ENCODE measurements at places on chromosomes 16 and 17.

DNA sequence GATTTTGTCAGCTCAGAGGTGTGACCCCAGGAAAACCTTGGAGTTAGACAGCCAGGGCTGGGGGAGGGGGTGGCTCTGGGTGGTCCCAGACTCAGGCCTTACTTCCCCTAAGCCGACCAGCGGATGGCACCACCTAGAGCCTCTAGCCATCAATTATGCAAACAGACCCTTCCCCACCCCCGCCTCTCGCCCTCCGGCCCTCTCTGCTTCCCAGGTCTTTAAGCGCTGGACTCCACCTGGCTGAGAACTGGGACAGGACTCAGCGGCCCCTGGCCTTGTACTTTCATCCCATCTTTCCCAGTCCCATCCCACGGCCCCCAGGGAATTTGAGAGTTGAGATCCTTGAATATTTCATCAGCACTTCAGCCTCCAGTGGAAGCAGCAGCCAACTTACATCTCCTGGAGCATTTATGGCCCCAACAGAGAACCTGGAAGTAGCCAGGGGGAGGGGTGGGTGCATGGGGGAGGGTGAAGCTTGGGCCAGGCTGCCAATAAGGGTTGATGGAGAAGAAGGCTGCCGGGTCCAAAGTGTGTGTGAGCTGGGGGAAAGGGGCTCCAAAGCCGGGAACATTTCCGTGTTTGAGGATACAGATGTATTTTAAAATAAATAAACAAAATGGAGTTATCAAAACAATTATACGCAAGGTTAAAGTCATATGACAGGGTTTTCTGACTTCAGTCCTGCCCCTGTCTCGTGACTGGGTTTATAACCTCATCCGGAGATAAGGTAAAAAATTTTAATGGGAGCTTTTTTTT is 7.5 kb upstream of the JUP start:
- no peak for DNase-seq

GRCh38 chr17:8237175-8237574 is 10.7 kb downstream of the CTC1 start:
- no peak for DNase-seq

GRCh38 chr16:72753881-72754280 is 294.0 kb downstream of the ZFHX3 start:
- DNase-seq: no peak

DNA sequence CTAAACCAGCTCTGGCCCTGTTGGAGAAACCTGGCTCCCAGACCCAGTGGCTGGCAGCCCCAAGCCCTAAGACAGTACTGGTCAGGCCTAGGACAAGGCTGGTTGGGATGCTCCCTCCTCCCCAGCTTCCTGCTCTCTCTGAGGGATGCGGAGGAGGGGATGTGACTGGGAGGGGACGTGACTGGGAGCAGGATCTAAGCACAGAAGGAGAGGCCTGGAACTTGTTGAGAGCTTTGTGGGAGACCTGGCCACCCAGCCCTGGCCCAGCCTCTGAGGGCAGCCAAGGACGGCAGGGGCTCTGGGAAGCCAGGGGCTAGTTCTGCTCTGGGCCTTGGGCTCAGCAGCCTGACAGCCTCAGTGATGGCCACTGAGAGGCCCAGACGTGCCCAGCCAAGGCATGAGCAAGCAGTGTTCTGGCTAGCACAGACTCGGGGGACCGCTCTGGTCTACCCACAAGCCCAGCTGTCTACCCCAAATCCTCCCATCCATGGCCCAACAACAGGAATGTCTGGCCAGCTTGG is 22.8 kb downstream of the ATP6V0D1 start:
- no peak for DNase-seq

DNA sequence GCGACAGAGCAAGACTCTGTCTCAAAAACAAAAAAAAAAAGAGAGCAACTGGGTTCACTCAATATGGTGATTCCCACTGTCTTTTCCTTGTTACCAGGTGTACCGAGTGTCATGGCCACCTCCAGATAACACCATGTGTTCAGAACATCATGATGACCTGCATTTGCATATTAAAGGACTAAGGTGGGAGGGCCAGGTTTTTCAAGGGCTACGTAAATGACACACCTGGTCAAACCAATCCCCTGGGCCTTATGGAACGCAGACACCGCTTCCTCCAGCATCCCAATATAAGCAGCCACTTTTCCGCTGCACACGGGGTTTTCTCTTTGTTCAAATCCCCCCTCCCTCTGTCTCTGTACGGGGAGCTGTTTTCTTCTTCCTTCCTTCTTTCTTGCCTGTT is 29.3 kb downstream of the WSCD1 start:
- DNase-seq: no peak

- DNase-seq: no peak
Observed at GRCh38 chr16:87072101-87072500, 245.1 kb downstream of the C16orf95 start.

GRCh38 chr16:48612611-48613010 is 2.6 kb upstream of the N4BP1 start:
- no peak for DNase-seq

DNA sequence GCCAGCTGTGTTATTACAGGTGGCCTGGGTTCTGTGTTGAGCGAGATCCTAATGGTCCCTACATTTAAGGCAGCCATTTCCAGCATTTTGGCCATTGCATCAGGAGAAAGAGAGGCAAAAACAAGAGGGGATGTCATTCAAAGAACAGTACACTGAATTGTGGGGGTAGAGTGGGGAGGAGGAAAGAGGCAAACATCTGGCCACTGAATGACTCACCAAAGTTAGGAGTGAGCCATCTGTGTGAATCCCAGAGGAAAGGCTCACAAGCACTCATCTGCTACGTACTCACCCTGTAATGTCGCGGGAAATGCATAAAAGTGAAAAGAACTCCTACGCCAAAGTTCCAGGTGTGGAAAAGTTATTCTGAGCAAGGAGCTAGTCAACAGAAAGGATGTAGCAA is 16.7 kb downstream of the KRABD2 start:
- DNase-seq: no peak

GRCh38 chr16:66871840-66872239 is 8.5 kb upstream of the PDP2 start:
- no peak for DNase-seq

DNA sequence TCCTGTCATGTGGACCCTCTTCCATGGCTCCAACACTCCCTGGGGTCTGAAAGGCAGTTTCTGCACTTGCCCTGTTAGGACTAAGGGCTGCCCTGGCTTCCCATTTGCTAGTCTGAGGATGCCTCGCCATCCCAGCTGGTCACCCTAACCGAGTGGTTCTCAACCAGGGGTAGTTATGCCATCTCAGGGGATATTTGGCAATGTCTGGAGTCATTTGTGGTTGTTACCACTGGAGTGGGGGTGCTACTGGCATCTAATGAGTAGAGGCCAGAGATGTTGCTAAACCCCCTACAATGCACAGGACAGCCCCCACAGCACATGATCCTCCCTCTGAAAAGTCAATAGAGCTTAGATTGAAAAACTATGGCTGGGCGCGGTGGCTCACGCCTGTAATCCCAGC is 26.9 kb upstream of the CDH1 start:
- no peak for DNase-seq

- no peak for DNase-seq
Observed at GRCh38 chr17:37490638-37491614, 1.2 kb downstream of the DUSP14 start.

DNA sequence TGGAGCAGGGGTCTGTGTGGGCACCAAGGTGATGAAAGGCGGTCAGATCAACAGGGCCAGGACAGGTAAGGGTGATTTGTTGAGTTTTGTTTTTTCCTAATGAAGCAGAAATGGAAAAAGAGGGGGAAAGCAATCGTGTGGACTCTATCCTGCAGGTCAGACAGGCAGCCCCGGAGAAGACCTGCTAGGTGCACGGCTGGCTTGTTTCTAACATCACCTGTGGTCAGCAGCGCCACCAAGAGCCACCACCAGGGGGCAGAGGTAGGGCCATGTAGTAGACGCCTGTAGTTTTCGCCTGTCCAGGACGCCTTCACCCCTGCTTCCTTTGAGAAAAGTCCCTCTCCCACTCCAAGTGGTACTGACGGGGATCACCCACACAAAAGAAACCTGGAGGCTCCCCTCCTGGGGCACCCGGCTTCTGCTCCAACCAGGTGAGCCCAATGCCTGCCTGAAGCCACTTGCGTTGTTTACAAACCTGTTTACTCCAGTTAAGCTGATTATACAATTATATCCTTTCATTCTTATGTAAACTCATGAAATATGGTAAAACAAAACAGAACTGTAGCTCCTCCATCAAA is 54.2 kb upstream of the SEC14L1 start:
- peak; percentile 84 for DNase-seq

DNA sequence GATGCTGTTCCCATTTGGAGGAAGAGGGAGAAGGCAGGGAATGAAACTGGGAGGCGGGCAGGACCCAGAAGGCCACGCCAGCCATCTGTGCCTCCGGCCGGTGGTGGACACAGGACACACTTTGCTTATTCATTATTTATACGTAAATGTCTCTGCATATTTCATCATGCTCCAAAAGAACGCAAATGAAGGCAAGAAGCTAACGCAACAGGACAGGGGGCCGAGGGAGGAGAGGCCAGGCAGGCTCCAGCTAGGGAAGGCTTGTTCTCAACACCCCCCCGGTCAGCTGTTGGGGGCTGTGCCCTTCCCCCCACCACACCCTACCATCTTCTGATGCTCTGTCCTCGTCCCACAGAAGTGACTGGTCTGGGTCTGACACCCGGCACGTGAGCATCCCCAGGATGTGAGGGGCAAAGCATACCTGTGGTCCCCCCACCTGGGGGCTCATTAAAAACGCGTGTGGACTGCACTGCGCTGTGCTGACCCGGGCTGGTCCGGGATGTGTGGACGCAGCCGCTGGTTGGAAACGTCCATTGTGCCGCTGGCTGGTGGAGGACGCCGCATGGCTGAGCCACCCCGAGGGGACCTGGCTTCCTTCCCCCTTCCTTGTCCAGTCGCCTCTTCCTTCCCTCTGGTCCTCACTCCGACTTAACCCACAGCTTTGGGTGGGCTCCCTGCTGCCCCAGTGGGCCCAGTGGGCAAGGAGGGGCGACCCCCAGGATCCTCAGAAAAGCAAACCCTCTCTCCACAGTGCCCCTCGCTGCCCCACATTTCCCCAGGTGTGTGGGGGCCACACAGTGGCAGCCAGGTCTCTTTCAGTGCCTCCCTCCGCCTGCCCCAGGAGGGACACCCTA is 46.4 kb upstream of the ENPP7 start:
- DNase-seq: no peak

GRCh38 chr16:90018652-90019542 is at the start of gene DBNDD1:
TSS of gene DBNDD1 (minus strand) at chr16:90019456. CDS start at chr16:90019341, 115 bp downstream.
- no peak for DNase-seq

DNA sequence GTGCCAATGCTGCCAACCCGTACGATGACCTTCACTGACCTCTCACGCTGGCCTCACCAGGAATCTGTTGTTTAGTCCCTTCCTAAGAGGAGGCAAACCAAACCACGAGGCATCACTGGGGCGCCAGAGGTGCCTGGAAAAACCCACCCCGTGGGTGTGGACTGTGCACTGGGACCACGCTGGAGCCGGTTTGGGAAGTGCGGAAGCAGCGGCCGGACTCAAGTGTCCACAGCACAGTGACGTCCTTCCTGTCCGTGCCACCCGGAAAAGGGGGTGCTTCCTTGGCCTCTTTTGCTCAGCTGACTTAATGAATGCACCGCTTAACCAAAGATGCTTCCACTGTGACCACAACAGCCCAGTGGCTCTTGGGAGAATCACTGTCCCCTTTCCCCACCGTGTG is 9.0 kb upstream of the KIF19 start:
- DNase-seq: no peak

GRCh38 chr17:62870030-62870541 is 62.0 kb upstream of the MARCHF10 start:
- DNase-seq: no peak

GRCh38 chr17:21066394-21066793 is 23.6 kb upstream of the USP22 start:
- no peak for DNase-seq

DNA sequence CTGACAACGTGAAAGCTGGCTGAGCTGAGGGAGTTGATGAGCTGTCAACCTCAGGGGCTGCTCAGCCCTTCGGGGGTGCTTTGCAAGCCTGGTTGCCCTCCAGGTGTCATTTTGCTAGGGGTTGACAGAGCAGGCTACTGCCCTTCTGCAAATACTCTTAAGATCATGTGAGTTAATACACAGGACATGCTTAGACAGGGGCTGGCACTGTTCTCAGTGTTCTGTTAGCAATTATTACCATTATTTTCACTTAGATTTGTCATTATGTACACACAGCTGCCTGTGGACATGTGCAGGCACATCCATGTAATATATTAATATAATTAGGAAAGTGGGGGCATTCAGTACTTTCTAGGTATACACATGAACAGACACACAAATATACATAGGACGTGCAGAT is 554.3 kb upstream of the HSBP1 start:
- DNase-seq: no peak

DNA sequence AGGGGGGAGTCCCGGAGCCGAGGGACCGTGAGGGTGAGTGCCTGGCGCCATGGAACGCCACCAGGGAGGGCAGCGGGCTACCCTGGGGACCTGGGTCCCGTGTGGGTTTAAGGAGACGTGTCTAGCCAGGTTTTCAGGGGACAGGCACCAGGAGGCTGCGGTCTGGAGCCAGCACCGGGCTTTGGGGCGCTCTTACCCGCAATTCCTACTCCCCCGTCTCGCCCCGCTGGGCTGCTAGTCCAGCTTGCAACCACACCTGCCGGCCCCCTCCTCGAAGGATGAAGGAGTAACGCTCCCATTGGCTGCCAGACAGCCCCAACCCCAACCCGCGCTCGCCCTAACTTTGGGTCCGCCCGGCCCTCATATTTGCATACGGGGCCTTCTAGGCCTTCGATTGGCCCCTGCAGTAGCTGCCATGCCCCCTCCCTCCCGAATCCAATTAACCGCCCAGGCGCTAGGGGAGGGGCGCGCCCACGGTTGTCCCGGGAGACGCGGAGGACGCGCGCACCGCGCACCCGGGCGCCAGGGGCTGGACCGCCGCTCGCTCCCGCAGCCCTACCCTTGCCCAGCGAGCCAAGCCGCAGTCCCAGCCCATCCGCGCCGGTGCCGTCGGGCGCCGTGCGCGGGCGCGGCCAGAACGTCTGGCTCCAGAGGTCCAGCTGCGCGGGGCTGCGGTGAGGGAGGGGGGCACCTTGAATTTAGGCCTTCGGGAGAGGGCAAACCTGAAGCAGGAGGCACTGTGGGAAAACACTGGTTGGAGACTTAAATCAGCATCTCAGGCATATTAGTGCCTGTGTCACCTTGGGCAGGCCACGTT is at the start of gene TTLL6:
TSS of gene TTLL6 (minus strand) at position 456 of the 817 bp plus-strand sequence. CDS start at position 299, 157 bp downstream.
- DNase-seq: peak; percentile 39

DNA sequence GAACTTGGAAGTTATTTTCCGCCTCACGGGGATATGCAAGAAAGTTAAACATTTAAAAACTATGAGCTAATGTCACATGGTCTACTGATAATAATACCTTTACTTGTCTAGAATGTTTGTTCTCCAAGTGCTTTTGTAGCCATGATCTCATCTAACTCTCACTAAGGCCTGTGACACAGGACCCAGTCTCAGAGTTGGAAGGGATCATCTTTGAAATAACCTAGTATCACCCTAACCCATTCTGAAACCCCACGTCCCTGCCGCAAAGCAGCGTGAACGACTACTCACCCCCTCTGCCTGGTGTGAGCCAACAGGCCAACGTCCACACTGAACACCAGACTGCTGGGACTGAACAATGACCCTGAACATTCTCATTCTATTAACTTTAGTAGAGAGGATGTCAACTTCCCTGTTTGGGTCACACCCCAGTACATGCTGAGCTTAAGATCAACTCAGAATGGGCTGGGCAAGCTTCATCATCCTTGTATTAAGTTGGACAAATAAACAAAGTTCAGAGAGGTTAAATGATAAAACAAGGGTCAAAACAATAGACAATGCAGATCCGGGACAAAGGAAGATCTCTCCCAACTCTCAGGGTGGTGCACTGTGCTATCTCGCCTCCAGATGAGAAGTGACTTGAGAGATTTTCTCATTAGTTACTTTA is 54.8 kb upstream of the BCAR1 start:
- no peak for DNase-seq
